SK-N-DZ (cell line): ENCODE measurements at places on chromosomes 13 and 19.

GRCh38 chr13:52195401-52195837, 36.0 kb upstream of the NEK3 start:
- DNase-seq: no peak

- peak; percentile 7 for DNase-seq
Observed at GRCh38 chr19:10193790-10194499, 808 bp downstream of the DNMT1 start.

DNA sequence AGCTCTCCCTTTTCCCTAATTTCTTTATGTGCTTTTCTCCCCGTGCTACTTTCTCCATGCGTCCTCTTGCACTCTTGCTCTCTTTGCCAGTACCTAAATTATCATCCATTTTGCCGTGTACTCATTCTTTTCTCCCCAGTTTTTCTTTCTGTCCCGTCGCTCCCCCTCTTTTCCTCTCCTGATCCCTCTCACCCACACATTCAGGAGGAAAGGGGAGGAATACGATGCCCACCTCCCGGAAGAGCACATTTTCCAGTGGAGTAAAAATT, 821 bp downstream of the ZNF616 start:
- no peak for DNase-seq

- DNase-seq: no peak
Observed at GRCh38 chr13:41811588-41812021, 149.3 kb downstream of the VWA8 start.

DNA sequence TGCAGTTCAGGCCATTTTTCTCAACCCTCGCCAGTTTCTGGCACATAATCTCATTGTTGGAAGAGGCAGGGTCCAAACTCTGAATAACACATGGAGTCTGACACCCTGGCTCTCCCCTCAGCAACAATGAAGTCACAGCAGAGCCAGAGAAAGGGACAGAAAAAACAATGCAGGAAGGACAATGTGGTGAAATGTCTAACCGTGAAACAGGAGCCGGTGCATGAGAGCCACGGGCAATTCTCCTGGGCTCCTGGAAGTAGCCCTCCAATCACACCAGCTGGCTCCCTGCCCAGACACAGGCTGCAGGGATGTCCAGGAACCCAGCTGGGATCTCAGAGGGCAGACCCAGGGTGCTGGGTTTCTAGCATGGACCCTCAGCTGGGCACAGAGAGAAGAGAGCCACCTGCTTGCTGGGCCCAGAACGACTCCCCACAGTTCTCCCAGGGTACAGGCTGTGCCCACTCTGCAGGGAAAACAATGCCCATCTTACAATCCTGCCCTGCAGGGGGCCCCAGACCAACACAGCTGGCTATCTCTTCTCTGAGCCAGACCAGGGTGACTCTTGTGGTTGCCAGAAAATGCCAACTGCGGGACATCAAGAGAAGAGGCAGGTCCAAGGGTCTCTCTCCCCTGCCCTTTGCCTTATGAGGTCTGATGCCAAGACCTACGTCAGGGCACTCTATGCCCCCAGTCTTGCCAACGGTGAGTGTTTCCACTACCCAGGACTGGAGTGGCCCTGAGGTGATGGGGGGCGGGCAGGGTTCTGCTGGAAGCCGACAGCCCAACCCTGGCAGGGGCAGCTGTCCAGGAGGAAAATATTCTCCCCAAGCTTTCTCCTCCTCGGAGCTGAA, 64.5 kb downstream of the CEBPG start:
- peak; percentile 28 for DNase-seq

- DNase-seq: no peak
Observed at GRCh38 chr19:3251229-3251628, 26.8 kb downstream of the CELF5 start.

DNA sequence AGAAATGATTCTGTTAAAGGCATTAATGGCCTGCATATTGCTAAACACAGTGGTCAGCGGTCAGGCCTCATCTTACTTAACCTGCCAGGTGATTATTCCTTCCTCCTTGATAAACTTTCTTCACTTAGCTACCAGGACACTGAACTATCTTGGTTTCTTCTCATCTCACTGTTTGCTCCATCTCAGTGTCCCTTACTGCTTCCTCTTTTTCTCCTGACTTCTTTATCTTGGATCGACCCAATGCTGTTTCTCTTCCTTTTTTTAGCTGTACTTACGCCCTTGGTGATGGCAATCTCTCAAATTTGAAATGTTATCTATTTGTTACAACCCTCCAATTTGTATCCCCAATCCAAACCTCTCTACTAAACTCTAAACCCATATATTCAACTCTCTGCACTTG, 7.8 kb upstream of the CLC start:
- DNase-seq: no peak

GRCh38 chr19:38191747-38192146, 32.3 kb downstream of the DPF1 start:
- DNase-seq: no peak

- no peak for DNase-seq
Observed at GRCh38 chr19:953445-954271, 27.8 kb downstream of the ARID3A start.

DNA sequence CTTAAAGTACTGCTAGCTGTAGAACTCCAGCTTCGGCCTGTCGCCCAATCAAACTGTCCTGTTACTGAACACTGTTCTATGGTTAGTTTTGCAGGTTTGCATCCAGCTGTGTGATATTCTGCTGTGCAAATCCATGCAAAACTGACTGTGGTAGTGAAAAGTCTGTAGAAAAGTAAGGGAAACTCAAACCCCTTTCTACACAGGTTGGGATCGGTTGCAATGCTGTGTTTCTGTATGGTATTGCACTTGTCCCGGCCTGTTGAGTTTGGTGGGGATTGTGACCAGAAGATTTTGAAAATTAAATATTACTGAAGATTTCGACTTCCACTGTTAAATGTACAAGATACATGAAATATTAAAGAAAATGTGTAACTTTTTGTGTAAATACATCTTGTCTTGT, 3.6 kb downstream of the MIR17HG start:
- DNase-seq: no peak

DNA sequence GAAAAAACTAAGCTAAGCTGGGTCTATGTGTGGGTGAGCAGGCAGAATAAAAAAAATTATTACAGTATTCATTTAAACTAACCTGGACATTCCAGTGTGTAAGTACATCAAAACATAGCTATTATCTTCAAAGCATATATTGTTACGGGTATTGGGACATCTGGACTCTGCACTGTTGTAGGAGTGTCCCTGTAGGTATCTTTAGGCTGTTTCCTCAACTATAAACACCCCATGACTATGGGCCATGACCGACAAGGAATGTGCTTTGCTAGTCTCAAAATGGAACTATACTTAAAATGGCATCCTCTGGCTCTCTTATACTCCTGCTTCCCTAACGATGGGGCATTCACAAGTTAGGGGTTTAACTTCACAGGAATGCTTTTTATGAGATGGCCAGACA, 3.4 kb downstream of the SCGB2B2 start:
- DNase-seq: no peak

DNA sequence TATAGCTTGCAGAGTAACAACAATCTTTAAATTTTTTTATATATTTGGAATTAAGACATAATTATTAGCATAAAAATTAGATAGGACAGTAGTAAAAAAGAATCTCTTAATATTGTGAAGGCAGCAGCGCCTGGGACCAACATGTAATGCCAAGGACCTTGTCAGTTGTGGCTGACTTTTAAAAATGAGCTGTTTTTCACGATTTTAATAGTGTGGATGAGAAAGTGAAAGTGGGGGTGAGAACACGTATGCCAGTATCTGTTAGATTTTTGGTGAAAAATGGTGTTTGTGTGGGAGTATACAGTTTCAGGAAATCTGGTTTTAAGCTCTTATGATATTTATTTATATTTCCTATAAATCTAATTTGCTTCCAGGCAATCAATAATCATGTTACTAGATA, 125.2 kb downstream of the LMO7 start:
- DNase-seq: no peak

DNA sequence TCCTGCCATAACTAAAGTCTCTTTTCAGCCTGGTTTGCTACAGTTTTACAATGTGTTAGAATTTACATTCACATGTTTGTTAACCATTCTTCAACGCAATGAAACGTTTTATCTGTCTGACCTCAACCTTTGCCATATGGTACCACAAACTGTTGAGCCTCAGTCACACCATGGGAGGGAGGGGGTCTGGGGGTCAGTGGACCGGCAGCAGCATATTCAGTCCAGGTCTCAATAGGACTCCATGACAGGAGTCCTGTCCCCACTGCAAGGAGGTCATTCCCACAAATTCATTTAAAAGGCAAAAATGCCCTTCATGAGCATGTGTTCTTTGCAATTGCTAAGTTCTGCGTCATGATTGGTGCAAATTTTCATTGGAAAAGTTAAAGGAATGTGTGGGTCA, 66.6 kb upstream of the OLFM4 start:
- no peak for DNase-seq

GRCh38 chr19:3389876-3390371, 23.5 kb downstream of the NFIC start:
- no peak for DNase-seq

DNA sequence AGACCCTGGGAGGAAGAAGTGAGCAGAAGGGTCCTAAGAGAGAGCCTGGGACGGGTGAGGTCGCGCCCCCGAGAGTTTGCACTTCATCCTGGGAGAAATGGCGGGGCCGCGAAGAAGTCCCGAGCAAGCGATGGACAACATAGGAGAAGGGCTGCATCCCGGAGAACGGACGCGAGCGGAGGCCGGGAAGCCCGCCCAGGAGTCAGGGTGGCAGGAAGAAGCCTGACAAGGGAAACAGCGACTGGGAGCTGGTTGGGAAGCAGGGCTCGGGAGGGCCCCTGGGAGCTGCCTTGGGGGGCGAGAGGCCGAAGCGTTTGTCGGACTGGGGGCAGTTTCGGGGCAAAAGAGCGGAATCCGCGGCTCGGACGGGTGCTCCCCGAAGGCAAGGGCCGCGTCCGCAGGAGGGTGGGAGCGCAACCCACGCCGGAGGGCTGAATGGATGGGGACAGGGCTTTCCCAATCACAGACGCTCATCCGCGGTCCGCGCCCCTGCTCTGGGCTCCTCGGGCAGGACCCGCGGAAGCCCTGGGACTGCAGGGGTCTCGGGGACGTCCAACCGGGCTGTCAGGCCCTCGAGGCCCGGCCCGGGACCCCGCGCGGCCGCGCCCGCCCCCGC, 469 bp downstream of the ABHD17A start:
- DNase-seq: no peak

DNA sequence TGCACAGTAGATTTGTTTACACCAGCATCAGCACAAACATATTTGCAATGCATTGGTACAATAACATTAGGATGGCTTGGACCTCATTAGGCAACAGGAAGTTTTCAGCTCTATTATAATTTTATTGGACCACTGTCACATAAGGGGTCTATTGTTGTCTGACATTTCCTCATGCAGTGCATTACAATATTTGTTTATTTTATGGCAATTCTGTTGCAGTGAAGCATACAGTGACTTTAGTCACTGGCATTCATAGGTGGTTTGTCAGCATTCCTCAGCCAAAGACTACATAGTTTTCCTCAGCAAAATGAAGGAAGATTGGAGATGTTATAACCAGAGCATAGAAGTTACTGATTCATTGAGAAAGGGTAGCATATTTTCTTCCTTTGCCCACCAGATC, 1732.9 kb downstream of the PCDH9 start:
- DNase-seq: no peak

- DNase-seq: no peak
Observed at GRCh38 chr13:98664047-98664446, 87.1 kb upstream of the STK24 start.

GRCh38 chr13:46962281-46962941, 65.6 kb upstream of the HTR2A start:
- DNase-seq: no peak

- DNase-seq: no peak
Observed at GRCh38 chr19:30695171-30695875, 323.1 kb downstream of the ZNF536 start.

GRCh38 chr19:3959766-3960131, 11.2 kb downstream of the DAPK3 start:
- DNase-seq: no peak

DNA sequence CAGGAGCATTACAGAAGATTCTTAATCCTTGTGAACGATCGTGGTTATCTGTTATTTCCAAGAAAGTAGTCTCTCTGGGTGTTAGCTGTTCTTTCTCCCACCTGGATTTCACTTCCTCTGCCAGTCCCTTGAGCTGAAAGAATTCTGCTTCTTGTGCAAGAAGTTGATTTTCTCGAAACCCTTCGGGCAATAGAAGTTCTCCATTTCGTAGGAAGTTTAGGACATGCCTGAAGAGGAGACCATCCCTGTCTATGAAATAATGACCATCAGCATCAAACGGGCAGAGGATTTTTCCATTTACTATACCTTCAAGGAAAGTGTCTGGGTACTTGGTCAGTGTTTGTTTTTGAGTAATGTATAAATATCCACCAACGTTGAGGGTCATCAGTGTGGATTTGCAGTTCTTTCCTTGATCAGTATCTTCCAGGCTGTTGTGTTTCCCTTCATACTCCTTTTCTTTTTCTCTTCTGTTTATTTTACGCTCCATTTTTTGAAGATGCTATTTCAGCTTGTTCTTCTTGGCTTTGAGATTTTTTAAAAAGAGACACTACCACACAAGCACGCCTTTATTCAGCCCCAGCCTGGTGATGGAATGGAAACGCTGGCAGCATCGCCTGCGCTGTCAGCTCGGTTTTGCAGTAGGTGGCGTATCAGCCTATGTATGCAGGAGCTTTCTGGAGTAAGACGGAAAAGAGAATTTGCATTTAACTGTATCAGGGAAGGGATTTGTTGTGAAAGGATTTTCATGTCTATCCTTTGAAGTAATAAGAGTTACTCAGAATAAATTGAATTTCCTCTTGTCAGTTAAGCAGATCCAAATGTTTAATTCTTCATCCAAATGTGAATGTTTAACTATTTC, 6.5 kb downstream of the KCTD4 start:
- DNase-seq: no peak

DNA sequence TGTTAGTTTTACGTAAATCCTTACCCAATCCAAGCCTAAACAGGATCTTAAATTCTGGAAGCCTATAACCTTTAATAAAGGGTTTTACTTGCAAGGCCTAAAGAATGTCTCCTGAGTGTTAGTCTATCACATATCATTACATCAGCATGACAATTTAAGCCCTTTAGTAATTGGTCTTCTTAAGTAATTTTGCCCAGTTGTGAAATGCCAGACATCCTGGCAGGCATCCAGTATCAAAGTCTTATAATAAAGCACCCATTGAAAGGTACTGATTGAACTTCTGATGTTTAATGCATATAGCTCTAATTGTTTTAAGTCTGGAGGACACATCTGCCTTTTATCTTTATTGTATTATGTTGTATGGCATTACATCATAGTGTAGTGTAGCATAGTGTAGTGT, 1078.9 kb downstream of the SLITRK1 start:
- DNase-seq: peak; percentile 8

GRCh38 chr19:3942790-3943409, 10.0 kb downstream of the NMRK2 start:
- DNase-seq: no peak
